Left ventricle myocardium superior (tissue), 1 donor: ENCODE measurements at places on chromosomes 2 and 18. TPM values are rescaled to one million over a fixed set of nuclear protein-coding genes. Genes with fewer than 3 reads are reported as not detected.
A peak's percentile ranks its signal among the peaks of the same experiment; 100 is the strongest.

GRCh38 chr18:66211749-66212148, 392.1 kb downstream of the CDH19 start:
- no peak for DNase-seq

DNA sequence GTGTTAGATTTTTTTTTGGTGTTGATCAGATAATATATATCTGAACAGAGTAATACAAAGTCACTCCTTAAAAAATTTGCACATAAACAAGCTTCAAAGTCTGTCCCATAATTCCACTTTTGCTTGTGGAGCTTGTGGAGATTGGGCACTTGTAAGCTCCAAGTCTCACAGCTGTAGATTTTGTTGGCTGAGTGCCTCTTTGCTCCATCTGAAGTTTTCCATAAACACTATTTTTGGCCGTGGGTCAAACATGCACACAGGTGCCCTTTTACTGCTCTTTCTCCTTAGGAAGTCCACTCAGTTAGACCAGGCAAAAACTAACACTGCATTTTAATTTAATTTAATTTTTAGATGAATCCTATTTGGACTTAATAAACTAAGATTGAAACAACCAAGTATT, 3.6 kb upstream of the KCNJ13 start:
- no peak for DNase-seq

SCRN3 gene
- 43.5 TPM for total RNA-seq

GRCh38 chr2:156473445-156473844, 37.3 kb downstream of the GPD2 start:
- no peak for DNase-seq

FOXI3 gene
- not detected for total RNA-seq

TACR1 gene
- 0.07 TPM for total RNA-seq

ZNF385B gene
- total RNA-seq, result 4.1 TPM

SLC40A1 gene
- 57.5 TPM for total RNA-seq

- peak; percentile 55 for DNase-seq
Measured at GRCh38 chr2:144519934-144520731, at the start of gene ZEB2. Gene ZEB2, minus strand, starts transcription at chr2:144520119. Its CDS starts 2,769 bp downstream, at chr2:144517350.
